ENCODE measurements at places on chromosomes 1 and 21.

- no peak for DNase-seq
Observed at GRCh38 chr1:223462047-223462630, 68.9 kb downstream of the CCDC185 start.

DNA sequence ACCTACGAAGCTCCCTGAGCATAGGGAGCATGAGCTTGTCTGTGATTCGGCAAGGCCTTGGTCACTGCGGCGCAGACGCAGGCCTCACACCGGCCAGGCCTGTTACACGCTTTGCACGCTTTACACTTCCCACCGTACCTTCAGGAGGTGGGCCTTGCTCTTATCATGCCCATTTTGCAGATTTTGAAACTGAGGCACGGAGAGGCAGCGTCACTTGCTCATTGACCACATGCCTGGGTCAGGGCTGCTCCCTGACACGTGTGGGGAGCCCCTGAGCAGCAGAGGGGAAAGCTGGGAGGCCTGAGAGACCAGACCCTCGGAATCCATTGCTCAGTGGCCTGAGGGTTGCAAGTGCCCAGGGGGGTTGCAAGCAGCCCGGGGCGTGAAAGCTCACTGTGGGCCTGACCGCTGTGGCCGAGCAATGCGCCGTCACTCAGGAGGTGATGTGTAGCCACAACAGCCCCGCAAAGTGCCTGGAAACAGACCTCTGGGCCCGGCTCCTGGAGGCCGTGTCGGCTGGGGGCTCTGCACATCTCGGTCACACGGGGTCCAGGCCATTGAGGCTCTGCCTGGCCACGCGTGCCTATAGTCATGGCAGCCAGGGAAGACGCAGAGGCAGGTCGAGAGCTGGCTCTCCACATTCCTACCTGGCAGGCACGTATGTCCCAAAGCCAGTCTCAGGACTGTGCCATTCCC is 6.9 kb downstream of the ARHGEF16 start:
- DNase-seq: no peak

DNA sequence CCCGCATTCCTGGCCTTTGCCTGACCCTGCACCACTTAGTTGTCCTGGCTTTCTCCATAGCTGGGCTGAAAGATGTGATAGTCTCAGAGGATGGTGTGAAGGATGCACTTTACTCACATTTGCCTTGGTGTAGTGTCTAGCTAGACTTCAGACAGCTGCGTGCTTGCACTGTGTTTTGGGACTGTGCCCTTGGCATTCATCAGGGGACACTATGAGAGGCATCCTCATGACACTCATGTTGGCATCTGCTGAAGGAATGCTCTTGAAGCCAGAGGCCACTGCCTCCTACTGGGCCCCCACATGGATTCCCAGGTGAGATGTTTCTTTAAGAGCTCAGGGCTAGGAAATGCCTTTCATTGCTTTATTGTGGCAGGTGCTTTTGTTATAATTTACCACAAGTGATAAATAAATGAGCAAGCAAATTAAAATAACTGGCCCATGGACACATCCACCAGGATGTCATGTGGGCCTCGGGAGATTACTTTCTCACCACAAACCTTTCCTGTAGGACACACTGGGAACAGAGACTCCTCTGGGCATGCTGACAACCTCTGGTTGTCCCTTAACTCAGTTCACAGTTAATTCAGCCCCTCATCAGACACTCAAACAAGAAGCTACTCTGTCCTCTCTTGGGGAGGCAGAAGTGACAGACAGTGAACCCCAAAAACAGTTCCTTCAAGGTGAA is 99.4 kb upstream of the SPATA6 start:
- DNase-seq: no peak

DNA sequence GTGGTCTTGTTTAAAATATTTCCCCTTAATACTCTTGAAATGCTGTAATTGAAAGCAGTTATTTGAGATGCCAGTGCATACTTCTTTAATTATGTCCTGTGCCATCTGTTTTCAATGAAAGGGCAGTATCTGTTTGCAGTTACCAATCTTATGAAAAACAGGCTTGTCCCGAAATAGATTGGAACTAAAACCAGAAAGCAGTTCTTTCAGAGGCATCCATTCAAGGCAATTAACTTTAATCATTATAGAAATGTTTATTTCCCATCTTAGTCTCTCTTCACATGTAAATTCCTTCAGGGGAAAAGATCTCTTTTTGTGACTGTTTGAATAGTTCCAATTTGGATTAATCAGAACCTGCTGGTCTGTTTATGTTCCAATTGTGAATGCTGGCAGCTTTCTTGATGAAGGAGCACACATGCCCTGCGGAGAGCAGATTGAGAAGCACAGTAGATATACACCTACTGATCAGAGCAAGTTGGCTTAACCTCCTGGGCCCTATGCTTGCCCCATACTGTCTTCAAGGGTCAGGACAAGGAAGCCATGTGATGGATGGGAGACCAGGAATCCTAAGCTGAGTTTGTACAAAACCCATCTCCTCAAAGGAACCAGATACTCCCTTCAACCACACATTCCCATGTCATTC is 41.6 kb upstream of the MROH9 start:
- DNase-seq: no peak

GRCh38 chr1:180889325-180889724 is 23.4 kb upstream of the KIAA1614 start:
- no peak for DNase-seq

DNA sequence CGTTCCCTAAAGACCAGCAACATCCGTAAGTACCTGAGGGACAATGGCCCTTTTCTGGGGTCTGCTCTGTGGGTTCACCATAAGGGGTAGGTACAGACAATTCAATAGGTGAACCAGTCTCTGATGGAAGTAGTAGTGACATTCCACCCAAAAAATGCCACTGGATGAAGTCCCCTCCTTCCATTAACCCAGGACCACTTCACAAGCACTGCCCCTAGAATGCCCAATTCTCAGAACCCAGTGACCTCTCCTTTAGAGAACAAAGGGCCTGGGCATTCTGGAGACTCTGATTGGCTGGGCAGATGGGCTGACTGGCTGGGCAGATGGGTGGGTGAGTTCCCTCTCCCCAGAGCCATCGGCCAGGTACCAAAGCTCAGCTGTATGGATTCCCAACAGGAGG is at the start of gene TEX38:
Gene TEX38 (plus strand): TSS at position 301 of the 400 bp plus-strand sequence. CDS start 81 bp downstream, at position 382.
- no peak for DNase-seq

GRCh38 chr1:212669102-212669501 is 30.5 kb downstream of the BATF3 start:
- no peak for DNase-seq

All from activated T-helper 9 cell treated with anti-CD3 and anti-CD28 coated beads, Interleukin-2, amount 50 U/mL, for 16 hours (primary cell).